EL (cell line): ENCODE measurements at places on chromosomes 2 and 18.
A peak's percentile ranks its signal among the peaks of the same experiment; 100 is the strongest.

GRCh38 chr2:29557268-29557667 is 364.1 kb downstream of the ALK start:
- DNase-seq: no peak

GRCh38 chr18:5285326-5285725 is 10.2 kb downstream of the ZBTB14 start:
- no peak for DNase-seq

DNA sequence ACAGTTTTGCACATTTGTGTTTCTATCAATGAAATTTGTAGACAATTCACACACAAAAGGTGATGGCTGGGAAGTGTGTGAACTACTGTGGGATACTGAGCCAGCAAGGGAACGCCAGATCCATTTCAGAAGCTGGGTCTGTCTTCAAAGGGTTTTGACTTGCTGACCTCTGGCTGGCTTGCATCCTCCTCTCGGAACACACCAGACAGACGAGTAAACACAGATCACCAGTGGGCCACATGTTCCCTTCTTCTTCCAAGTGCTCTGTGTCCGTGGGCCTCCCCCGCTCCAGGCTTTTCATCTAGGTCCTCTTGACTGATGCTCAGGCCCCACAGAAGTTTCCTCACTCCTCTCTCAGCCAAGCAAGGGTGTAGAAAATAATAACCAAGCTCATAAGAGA is 122.2 kb upstream of the OSR1 start:
- DNase-seq: no peak

DNA sequence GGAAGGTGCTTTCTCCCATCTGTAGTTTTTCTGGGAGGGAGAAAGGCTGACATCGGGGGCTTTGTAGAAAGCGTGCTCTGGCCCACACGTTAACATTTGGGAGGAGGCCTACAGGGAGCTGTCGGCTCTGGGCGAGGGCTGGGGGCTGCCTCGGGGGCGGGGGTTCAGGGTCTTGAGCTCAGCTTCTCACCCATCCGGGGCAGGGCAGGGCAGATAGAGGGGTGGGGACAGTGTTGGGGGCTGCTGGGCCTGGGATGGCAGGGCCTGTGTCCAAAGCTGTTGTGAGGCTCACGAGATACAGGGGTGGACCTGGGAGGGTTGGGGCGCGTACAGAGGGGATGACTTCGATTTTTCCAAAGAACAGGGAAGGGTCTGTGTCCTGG is 27.0 kb downstream of the NFATC1 start:
- DNase-seq: no peak

- no peak for DNase-seq
Measured at GRCh38 chr2:47028846-47029560, 113.4 kb upstream of the MCFD2 start.

- DNase-seq: peak; percentile 75
Measured at GRCh38 chr2:42021464-42021863, 26.4 kb upstream of the PKDCC start.

- no peak for DNase-seq
Measured at GRCh38 chr2:32783933-32784332, 156.1 kb downstream of the TTC27 start.
